ENCODE measurements at places on chromosomes 12 and 14.

- peak; percentile 55 for DNase-seq
Measured at GRCh38 chr12:100295764-100296555, 29.0 kb downstream of the SCYL2 start.

GRCh38 chr12:77058740-77059139 is 6.6 kb downstream of the E2F7 start:
- peak; percentile 19 for DNase-seq

DNA sequence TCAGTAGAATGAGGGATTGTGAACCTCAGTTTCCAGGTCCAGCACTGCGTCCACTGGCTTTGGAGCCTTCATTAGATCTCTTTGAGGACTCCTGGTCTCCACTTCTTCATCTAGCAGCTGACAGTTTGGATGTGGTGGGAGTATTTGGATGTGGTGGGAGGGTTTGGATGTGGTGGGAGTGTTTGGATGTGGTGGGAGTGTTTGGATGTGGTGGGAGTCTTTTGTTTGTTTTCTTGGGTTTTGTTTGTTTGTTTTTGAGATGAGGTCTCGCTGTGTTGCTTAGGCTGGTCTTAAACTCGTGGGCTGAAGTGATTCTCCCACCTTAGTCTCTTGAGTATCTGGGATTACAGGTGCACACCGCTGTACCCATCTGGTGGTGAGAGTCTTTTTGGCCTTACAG is 64.7 kb downstream of the IFT43 start:
- DNase-seq: no peak

DNA sequence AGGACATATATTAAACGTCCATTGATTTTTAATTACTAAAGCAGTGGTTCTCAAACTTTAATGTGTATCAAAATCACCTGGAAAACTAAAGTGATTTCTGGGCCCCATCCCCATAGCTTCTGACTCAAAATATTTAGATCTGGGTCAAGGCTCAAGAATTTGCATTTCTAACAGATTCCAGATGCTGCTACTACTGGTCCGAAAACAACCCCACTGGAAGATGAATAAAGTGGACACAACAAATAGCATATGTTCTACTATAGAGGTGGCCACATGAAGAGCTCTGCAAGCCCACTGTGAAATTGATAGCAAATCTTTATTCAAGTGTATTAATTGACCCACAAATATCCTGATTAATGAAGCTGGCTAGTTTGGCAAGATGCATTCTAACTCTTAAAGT is 69.4 kb downstream of the SPATA7 start:
- DNase-seq: no peak

DNA sequence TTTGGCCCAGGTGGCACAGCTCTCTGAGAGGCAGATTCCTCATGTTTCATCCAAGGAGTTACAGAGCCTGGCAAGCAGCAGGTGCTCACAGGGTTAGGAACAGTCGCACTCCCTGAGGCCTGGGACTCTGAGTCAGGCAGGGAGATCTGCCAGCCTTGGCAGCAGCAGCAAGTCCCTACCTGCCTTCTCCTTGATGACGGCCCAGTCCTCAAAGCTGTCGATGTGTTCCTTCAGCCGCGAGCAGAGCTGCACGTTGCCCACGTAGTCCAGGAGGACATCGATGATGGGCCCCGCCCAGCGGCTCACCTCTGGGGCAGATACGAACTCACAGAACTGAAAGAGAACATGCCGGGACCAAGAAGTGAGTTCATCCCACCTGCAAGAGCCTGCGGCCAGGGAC is 10.4 kb downstream of the FAM181A start:
- DNase-seq: no peak

GRCh38 chr12:59715434-59715833 is 119.6 kb downstream of the SLC16A7 start:
- DNase-seq: no peak

- no peak for DNase-seq
Measured at GRCh38 chr12:53804429-53804828, 52.6 kb upstream of the CISTR start.

DNA sequence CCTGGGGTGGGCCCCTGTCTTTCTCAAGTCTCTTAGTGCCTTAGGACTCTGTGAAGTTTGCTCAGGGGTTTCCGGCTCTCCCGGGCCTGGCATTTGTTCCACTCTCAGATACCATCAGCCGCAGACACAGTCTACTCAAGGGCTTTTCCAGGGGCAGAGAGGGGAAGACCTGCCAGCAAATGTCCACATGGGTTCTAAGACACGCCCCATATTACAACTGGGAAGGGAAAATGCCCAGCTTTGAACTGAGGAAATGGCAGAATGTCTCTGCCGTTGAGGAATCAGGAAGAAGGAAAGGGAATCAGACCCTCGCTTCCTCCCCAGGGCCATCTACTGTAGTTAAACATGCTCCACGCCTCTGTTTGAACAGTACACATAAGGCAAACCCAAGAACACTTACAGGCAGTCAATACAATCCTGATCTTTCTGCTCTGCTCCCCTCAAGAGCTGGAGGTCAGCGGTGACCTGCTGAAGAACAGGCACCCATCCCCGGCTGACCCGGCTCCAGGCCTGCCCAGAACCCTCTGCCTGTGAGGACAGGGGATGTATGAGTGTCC is 7.9 kb downstream of the CCDC85C start:
- no peak for DNase-seq

DNA sequence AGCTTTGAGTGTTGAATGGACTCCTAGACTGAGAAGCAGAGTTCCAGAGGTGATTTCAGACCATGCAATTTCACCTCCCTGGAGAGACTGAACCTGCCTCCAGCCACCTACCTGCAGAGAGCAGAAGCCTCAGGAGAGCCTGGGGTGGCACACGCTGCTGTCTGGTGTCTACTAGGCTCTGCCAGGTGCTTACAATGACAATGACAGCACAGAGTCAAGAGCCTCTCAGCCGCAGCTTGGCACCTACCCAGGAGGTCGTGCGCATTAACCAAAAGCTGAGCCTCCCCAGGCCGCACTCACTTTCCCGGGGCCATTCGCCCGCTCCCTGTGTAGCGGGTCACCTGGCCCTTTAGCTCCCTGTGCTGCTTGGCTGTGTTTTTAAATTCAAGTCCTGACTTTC is 63.2 kb downstream of the TESC start:
- no peak for DNase-seq

DNA sequence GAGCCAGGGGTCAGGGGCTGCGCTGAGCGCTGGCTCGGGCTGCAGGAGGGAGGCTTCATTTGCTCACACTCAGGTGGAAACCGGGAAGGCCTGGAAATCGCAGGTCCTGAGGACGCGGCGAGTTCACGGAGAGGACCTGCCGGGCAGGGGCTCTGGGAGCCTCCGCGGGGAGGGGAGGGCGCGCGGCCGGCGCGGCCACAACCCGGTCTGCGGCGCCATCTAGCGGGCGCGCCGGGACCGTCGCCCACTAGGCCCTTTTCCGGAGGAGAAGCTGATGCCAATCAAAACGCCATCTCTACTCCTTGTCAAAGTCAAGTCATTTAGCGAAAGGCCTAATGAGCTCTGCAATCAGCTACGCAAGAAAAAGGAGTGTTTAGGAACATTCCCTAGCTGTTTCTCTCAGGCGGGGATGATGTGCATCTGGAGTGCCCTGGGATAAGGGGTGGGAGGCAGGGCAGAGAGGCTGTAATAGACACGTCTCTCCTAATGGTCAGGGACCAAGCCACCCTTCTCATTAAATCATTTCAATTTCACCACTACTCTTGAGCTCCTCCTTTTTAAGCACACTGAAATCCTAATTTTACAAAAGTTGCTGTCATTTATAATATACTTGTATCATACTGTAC is 885.8 kb upstream of the TMEM132C start:
- peak; percentile 23 for DNase-seq

- DNase-seq: no peak
Measured at GRCh38 chr12:103715494-103715893, 125.5 kb downstream of the NT5DC3 start.

DNA sequence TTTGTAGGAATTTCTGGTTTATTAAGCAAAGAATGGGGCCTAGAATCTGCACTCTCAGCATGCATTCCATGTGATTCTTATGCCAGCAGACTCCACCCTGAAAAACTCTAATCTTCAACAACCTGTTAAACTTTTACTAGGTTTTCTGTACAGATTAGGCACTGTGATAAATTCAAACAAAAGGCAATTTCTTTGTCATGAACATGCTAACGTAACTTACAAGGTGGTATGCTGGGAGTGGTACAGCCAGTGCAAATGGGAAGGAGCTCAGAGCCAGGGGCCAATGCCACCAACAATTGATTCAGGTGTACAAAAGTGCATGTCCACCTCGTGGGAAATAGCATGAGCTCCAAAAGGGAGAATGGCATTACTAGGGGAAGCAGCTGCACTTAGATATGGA is 83.0 kb downstream of the PPFIBP1 start:
- no peak for DNase-seq

- DNase-seq: no peak
Measured at GRCh38 chr12:50078281-50078680, 6.9 kb upstream of the SMARCD1 start.

GRCh38 chr14:55832974-55833373 is 253.0 kb downstream of the KTN1 start:
- no peak for DNase-seq

DNA sequence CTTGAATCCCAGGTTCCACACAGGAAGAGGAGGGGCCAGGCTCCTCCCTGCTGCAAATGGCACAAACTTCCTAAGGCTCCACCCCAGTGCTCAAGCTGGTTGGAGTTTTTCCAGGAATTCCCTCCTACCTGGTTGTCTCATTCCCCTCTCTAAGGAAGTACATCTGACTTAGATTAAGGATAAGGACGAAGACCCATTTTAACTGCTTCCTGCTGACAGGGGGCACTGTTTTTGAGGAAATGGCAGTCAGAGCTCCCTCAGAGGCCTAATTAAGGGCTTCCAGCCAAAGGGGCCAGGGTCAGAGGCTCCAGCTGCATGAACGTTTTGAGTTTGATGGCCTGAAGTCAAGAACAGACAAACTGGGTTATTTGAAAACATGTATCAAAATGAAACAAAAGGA is 1084.7 kb downstream of the SLC6A15 start:
- no peak for DNase-seq

GRCh38 chr14:91899806-91900205 is 32.5 kb upstream of the TC2N start:
- DNase-seq: no peak

GRCh38 chr12:48013287-48013686 is 9.0 kb upstream of the COL2A1 start:
- no peak for DNase-seq

DNA sequence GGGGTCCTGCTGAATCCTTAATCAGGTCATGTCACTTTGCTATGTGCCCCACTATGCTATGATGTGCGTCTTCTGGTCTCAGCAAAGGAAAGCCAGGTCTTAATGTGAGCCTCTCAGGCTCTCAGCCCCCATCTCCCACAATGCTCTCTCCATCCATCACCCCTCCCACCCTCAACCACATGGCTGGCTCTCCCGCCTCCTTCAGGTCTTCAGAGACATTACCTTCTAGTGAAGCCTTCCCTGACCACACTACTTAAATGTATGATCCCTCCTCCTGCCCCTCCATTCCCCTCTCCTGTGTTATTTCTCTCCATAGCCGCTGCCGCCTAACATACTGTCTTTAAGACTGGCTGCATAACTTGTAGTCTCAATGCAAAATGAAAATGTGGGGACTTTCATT is 50.5 kb downstream of the KRT80 start:
- DNase-seq: no peak

DNA sequence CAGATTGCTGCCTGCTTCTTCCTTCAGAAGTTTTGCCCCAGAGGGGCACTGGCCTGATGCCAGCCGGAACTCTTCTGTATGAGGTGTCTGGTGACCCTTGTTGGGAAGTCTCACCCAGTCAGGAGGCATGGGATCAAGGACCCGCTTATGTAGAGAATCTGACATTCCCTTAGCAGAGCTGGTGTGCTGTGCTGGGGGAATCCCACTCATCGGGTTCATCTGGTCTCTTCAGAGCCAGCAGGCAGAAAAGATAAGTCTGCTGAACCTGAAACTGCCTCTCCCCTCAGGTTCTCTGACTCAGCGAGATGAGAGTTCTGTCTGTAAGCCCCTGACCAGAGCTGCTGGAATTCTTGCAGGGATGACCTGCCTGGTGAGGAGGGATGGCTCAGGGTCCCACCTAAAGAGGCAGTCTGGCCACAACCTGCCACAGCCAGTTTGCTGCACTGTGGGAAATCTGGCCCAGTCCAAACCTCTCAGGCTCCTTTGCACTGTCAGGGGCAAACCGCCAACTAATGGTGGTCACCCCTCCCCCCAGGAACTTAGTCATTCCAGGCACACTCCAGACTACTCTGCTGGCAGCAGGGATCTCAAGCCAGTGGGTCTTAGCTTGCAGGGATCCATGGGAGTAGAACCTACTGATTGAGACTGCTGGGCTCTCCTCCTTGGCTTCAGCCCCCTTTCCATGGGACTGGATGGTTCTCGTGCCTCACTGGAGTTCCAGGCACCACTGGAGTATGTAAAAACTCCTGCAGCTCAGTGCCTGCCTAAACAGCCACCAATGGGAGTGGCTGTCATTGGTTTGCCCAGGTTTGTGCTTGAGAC is 4.1 kb downstream of the CLEC2D start:
- peak; percentile 92 for DNase-seq

Measured in mesenchymal stem cell (in vitro differentiated cells and primary cell).